ENCODE measurements at places on chromosomes 6 and 20. TPM values are rescaled to one million over a fixed set of nuclear protein-coding genes. Genes with fewer than 3 reads are reported as not detected.

DNA sequence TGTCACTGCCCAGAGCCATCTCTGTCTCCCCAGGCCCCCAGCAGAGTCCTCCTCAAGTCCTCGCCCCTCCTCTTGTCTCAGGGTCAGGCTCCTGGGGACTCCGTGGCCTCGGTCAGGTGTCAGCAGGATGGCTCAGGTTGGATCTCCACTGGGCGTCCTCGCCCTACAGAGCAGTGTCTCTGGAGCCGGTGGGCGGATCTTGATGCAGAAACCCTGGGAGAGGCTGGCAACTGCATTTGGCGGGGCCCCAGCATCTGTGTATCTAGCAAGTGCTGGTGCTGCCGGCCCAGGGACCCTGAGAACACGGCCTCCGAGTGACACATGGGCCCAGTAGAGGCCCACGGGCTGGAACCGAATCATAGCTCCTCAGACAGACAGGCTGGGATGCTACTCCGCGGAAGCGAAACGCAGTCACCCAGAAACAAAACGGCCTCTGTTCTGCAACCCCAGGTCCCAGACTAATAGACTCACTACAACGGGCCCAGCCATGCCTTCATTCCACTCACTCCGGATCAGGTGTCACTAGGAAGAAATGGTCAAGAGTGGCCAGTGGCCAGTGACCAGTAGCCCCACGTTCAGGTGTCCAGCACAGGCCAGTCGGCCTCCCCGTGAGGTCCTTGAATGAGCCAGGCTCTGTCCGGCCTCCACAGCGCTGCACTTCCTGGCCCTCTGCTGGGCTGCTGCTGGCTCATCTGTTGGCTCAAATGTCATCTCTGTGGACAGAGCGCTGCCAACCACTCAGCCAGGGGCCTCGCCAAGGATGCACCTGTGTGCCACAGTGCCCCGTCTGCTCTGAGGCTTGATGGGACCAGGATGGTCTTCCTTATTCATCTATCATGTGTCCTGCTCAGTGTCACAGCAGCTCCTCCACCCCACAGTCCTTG is 12.6 kb upstream of the FRMD1 start:
- no peak for DNase-seq
- H3K4me3 ChIP-seq: no peak overlapping the region
- no peaks in the 10 kb centered on the region for H3K27me3 ChIP-seq

DNA sequence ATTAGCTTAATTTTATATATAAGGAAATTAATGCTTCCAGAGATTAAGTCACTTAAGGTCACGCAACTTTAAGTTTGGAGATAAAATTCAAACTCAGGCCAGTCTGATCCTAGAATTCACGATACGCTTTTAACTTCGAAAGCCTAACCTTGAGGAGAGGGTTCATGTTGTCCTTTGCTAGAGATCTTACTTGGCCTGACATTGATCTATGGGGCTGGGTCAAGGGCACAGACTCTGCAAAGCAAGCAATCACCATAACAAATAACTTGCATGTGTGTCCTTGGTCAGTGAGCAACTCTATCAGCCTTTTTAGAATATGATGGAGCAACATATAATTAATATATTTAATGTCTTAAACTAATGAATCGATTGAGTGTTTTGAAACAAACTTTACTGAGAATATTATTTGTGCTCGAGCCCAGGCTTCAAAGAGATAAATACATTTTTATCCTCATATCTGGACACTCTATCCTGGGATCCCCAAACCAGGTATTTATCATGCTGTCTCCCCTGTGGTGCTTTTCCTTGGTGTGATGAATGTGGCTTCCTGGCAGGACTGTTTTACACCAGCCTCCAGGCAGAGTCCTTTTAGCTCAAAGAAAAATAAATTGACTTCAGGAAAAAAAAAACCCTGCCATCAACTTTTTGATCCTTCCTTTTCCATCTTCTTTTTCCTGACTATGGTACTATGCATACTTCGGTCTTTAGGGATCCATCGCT is 29.1 kb downstream of the RPS12 start:
- no peak overlapping the region for H3K27ac ChIP-seq
- DNase-seq: no peak
- no peaks in the 10 kb centered on the region for H3K36me3 ChIP-seq
- no peaks in the 10 kb centered on the region for H3K4me1 ChIP-seq

DNA sequence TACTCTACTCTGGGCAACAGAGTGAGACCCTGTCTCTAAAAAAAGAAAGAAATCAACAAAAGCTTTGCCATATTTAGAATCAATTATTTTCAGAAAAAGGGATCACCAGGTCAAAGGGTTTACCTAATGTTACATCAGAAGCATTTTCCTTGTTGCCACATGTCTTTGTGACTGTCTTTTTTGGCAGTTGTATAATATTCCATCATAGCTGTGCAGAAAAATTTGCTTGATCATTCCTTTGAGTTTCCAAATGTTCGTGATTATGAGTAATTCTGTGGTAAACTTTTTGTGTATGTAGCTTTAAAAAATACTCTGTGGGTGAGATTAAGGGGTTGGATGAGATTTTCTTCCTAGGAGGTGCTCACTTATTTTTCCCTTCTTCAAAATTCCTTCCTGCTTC is 26.4 kb downstream of the PNPLA1 start:
- no peaks in the 10 kb centered on the region for H3K36me3 ChIP-seq
- H3K27me3 ChIP-seq: peaks cover 7% of the 10 kb centered on the region
- no peak overlapping the region for H3K4me3 ChIP-seq
- H3K4me1 ChIP-seq: no peaks in the 10 kb centered on the region
- DNase-seq: no peak

DNA sequence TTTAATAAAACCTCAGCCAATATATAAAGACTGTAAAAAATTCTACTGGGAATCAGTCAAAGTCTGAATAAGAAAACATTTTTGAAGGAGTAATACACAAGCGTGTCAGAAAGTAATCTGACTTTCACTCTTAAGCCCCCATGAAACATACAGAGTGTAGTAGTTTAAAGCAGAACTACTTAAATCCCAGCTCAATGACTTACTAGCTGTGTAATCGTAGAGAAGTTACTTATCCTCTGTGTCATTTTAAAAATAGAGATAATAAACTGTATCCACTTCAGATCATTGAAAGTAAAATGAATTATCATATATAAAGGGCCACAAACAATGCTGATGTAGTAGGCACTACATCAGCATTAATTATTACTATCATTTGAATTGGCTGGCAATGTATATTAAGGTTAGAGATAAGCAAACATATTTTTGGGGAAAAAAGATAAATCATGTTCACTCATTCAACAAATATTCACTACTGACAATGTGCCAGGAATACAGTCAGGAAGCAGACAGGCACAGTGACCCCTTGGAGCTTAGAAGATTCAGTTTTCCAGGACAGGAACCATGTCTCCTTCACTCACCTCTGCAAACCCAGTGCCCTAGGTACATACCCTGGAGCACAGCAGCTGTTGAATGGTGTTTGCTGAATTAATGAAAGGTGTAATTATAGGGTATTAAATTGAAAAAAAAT is 14.4 kb downstream of the REPS1 start:
- peaks cover 64% of the 10 kb centered on the region for H3K4me1 ChIP-seq
- no peak for DNase-seq
- H3K27me3 ChIP-seq: no peaks in the 10 kb centered on the region

GRCh38 chr20:23601715-23602114 is 4.0 kb downstream of the CST9 start:
- no peaks in the 10 kb centered on the region for H3K36me3 ChIP-seq
- DNase-seq: no peak
- H3K4me1 ChIP-seq: no peaks in the 10 kb centered on the region
- H3K27ac ChIP-seq: no peak overlapping the region

GRCh38 chr20:49433333-49433732 is 49.1 kb downstream of the KCNB1 start:
- H3K27me3 ChIP-seq: peaks cover 6% of the 10 kb centered on the region
- H3K4me1 ChIP-seq: no peaks in the 10 kb centered on the region
- no peak overlapping the region for H3K4me3 ChIP-seq
- no peak overlapping the region for H3K27ac ChIP-seq
- no peaks in the 10 kb centered on the region for H3K36me3 ChIP-seq

DNA sequence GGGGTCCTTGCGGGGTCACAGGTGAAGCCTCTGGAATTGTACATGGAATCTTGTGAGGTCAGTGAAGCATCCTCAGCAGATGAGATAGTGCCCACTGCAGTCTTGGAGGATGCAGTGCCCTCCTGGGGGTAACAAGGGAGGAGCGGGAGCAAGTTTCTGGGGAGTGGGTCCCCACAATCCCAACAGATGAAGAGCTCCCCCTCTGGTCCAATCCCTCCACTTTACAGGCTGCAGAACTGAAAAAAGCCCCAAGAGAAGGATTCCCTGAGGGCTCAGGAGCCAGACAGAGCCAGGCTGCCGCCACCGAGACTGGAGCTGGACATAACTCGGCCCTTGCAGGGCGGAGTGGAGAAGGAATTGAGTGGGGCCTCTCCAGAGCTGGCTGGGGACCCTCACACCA is 52.4 kb downstream of the TTI1 start:
- peaks cover 3% of the 10 kb centered on the region for H3K4me1 ChIP-seq
- H3K36me3 ChIP-seq: peaks cover 23% of the 10 kb centered on the region

DNA sequence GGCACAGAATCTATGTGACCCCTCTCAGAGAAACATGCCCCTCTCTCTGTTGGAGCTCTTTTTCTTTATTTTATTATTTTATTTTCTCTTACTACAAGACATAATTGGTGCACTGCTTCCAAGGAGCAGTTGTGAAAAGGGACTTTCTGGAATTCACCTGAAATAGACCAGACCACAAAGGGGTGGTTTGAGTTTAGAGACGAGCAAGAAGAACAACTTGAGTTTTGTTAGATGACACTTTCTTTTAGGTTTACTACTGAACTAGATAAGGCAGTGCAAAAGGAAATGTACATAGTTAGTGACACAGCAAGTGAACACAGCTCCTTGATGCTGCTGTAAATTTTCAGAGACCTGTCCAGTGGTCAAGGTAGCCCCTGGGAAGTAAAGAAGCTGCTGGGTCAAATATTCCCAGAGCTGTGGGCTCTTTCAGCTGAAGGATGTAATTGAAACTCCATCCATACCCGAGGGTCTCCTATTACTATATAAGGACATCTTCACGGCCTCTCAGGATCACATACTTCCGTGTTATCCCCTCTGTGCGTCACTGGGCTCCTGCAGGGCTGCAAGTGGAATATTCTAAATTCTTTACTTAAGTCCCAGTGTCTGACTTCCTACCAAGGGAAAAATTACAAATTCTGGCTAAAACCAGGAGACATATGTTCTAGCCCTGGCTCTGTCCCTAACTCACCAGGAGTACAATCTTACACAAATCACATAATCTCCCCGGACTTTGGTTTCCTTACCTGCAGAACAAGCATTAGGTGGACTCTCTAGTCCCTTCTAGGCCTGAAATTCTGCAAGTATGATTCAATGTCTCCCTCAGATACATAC is 69.1 kb upstream of the ADTRP start:
- no peak for DNase-seq
- H3K4me3 ChIP-seq: no peak overlapping the region
- H3K4me1 ChIP-seq: peaks cover 6% of the 10 kb centered on the region
- no peaks in the 10 kb centered on the region for H3K36me3 ChIP-seq
- H3K27me3 ChIP-seq: no peaks in the 10 kb centered on the region

ADAM33 gene
- not detected for total RNA-seq

SCP2D1 gene
- not detected for total RNA-seq

FAM83B gene
- total RNA-seq: not detected

GABRR2 gene
- 0.51 TPM for total RNA-seq

CRISP2 gene
- total RNA-seq: not detected

SLC17A2 gene
- total RNA-seq: not detected

TDP2 gene
- total RNA-seq: 47.5 TPM
